ENCODE measurements at places on chromosomes 5 and 9.

GRCh38 chr5:122295138-122295537, 16.9 kb upstream of the SNCAIP start:
- DNase-seq, result no peak

GRCh38 chr5:38292228-38292627, 33.9 kb downstream of the EGFLAM start:
- DNase-seq, result no peak

DNA sequence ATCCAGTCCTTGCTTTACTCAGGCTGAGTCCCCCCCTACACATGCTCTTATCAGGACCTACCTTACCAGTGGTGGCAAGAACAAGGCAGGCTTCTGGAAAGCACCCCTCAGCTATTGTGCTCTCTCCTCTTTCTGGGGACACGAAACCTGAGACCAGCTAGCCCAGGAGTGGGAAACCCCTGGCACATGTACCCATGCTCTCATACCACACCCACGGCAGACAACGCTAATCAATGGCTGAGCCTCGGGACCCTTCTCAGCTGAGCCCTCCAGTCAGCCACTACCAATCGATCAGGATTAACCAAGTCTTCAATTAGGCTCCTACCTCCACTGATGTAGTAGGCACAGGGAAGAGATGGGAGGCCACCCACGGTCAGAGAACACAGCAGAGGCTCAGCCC, 65.1 kb downstream of the VAV2 start:
- DNase-seq, result no peak

- DNase-seq, result no peak
These were observed 221.7 kb downstream of the ZNF608 start for GRCh38 chr5:124524552-124525232.

GRCh38 chr9:122122468-122122867, 29.4 kb upstream of the TTLL11 start:
- no peak for DNase-seq

DNA sequence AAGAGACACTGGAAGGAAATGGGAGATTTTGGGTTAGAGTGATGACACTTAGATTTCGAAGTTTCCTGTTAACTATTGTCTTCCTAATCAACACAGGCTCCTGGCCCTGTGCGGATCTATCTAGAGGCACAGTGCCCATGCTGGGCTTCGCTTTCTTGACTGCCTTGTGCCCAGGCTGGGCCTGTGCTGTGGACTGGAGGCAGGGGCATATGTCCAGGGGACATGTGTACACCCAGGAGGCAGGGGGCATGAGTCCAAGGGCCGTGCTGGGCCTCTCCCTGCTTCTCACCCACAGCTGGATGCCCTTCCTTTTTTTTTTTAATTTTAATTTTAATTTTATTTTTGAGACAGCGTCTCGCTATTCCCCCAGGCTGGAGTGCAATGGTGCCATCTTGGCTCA, 37.6 kb downstream of the EHMT1 start:
- DNase-seq, result no peak

DNA sequence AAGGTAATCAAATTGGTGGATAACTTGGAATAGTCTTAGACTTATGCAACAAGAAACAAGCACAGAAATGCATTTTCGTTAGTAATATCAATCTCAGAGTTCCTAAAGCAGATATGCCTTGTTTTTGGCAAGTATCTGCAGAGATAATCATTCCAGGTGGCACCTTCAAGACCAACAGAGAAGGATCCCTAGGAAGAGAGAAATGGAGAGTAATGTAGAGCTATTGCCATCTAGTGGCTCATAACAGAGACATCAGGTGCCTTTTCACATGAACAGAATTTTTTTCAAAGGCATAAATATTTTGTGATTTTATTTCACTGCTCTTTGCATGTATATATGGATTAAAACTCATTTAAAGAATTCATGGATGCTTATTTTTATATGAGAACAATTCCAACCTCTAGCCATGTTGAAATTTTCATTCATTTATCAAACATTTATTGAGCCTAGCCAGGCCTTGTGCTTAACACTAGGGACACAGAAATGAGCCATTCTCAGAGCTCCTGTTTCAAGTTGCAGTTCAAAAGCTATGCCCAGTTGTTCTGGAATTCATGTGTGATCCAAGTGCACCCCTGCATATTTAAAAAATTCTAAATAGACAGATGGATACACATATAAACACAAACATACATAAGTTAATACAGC, 117.5 kb upstream of the OR13F1 start:
- DNase-seq, result peak; percentile 81

- DNase-seq, result no peak
These were observed 73.5 kb downstream of the TRIM36 start for GRCh38 chr5:115096034-115096769.

DNA sequence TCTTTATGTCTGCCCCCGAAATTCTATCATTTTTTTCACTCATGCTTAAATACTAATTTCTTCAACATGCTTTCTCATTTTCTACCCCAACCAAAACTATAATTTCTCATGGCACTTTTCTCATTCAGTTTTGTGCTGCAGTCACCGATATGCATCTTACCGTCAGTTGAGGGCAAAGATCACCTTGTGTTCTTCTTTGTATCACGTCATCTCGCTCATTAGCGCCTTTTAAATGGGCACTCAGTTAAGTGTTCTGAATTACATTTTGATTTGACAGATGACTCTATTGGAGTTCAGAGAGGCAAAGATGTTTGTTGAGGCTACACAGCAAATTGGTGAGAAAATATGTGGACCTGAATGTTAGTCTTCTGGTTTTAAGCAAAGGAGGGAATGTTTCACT, 211.7 kb upstream of the GLRA1 start:
- DNase-seq, result no peak
